PC-9 (cell line): ENCODE measurements at places on chromosomes 7 and 10.
A peak's percentile ranks its signal among the peaks of the same experiment; 100 is the strongest.

DNA sequence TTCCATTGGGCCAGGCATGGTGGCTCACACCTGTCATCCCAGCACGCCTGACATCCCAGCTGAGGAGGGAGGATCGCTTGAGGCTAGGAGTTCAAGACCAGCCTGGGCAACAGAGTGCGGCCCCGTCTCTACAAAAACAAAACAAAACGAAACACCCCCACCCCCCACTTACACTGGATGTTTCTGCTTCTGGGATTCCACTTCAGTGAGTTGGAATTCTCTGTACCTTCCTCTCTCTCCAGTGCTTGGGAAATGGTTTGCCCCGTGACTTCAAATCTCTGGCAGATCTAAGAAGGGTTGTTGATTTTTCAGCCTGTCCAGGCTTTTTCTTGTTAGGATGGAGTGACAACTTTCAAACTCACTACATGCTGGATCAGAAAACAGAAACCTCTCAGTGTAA is 106.9 kb downstream of the ANLN start:
- no peak overlapping the region for H3K27ac ChIP-seq
- H3K36me3 ChIP-seq: no peaks in the 10 kb centered on the region
- H3K4me1 ChIP-seq: no peaks in the 10 kb centered on the region
- H3K4me3 ChIP-seq: no peak overlapping the region

DNA sequence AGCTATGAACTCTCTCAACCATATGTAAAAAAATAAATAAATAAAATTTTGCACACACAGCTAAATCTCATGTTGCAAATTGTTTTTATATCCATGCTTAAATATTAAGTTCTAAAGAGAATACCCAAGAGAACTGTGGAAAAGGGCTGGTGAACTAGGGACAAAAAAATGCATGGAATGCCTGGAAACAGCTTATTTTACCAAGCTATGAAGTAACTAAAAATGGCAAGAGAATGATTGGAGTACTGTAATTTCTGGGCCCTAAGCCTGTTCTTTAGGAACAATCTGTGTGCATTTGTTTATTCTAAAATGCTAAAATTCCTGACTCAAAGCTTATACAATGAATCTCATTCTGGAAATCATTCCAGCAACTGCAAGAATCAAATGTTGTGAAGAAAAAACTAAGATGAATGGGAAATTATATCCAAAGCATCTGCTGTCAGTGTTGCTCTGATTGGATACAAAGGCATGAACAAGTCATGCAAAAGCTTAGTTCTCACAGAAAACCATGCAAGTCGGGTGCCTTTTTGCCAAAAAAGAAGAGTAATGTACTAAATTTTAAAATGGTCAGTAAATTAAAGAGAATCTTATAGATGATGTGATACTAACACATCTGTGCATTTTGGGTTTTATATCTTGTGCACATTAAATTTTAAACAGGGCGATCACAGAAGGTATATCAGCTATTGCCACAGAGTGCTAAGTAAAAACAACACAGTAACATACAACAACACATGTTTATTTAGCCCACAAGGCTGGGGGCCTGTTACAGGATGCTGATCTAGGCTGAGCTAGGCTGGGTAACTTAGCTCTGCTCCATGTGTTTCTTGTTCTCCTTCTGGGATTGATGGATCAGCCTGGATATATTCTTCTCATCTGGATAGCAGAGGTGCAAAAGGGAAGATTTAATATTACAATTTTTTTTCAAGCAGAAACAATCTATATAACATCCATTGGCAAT is 453.5 kb upstream of the SEMA3A start:
- no peak overlapping the region for H3K27ac ChIP-seq
- no peaks in the 10 kb centered on the region for H3K36me3 ChIP-seq
- H3K4me3 ChIP-seq: no peak overlapping the region

DNA sequence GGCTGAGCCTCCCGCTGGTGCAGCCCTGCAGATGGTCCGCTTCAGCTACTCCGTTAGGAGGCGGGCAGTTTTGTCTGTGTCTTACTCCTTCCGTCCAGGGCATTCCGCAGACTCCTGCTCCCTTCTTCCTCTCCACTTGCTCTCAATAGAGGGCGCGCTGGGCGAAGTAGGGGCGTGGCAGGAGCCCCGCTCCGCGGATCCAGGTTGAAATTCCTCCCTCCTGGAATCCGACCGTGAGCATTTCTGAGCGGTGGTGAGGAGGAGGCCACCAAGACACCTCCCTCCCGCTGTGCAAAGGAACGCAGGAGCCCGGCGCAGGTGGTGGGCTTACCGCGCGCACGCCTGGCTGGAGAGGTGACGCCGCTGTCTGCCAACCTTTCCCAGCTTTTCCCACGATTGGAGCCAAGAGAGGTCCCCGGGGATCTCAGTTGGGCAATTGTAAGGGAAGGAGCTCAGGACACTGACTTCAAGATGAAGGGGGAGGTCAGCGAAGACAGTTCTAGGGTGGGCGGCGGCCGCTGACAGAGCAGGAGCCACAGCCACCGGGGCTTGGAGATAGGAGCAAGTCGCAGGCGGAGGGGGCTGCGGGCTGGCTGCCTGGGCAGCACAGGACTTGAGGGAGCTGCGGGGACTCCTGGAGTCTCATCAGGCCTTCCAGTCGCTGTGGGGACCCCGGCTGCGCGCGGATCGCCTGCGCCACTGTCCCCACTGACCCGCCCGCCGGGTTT is 1011.3 kb downstream of the XPNPEP1 start:
- DNase-seq: no peak
- H3K27me3 ChIP-seq: no peaks in the 10 kb centered on the region
- no peak overlapping the region for H3K27ac ChIP-seq
- H3K36me3 ChIP-seq: no peaks in the 10 kb centered on the region
- no peaks in the 10 kb centered on the region for H3K4me1 ChIP-seq

DNA sequence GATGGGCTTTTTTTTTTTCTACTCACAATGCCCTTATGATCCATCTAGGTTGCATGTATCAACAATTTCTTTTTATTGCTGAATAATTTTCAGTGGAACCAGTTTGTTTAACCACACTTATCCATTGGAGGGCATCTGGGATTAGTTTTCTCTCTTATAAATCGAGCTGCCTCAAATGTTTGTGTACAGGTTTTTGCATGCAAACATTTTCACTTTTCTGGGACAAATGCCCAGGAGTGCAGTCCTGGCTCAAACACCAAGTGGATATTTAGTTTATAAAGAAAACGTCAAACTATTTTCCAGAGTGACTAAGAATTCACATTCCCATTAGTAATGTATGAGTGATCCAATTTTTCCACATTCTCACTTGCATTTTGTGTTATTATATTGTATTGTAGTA is 313.4 kb downstream of the CXCL12 start:
- H3K4me1 ChIP-seq: no peaks in the 10 kb centered on the region
- DNase-seq: no peak
- H3K36me3 ChIP-seq: no peaks in the 10 kb centered on the region
- H3K27ac ChIP-seq: no peak overlapping the region

DNA sequence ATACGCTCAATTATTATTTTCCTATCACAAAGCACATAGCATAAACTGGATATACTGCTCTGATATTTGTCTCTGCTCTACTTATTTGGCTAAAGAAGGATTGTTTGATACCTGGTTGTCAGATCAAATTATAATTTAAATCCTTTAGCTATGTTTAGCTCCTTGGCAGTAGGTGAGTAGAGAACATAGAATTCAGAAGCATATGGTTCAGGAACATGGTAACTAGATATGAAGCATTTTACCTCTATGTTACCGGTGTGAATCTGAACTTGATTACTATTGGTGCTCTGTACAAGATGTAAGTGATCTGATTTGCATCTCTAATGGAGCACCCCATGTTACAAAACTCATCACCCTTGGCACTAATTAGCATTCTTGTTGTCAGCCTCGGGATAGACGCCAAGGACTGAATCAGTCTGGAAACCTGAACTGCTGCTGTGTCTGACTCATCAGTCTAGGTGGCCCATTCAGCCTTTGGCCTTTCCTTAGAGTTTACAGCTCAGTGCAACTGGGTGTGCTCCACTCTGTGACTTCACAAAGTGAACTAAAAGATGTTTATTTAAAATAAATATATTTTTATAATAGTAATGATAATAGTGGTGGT is 12.3 kb upstream of the MYPN start:
- peak overlapping the region; percentile 2; the same call in 1 of the 2 replicates for H3K4me3 ChIP-seq
- H3K27ac ChIP-seq: peak overlapping the region; percentile 100
- peaks cover 73% of the 10 kb centered on the region for H3K4me1 ChIP-seq
- peaks cover 71% of the 10 kb centered on the region for H3K36me3 ChIP-seq
- DNase-seq: peak; percentile 95

- H3K4me1 ChIP-seq: no peaks in the 10 kb centered on the region
- no peaks in the 10 kb centered on the region for H3K36me3 ChIP-seq
- no peak for DNase-seq
- H3K27me3 ChIP-seq: no peaks in the 10 kb centered on the region
- H3K27ac ChIP-seq: no peak overlapping the region
- H3K4me3 ChIP-seq: no peak overlapping the region
These were observed 724.5 kb downstream of the LRMDA start for GRCh38 chr10:76155961-76156360.

- no peak overlapping the region for H3K27ac ChIP-seq
- no peak for DNase-seq
- H3K4me1 ChIP-seq: no peaks in the 10 kb centered on the region
- no peaks in the 10 kb centered on the region for H3K36me3 ChIP-seq
- peaks cover 84% of the 10 kb centered on the region for H3K27me3 ChIP-seq
These were observed 456.7 kb upstream of the FOXK1 start for GRCh38 chr7:4225361-4225771.

GRCh38 chr7:108972004-108972403 is 402.3 kb downstream of the DNAJB9 start:
- H3K27me3 ChIP-seq: no peaks in the 10 kb centered on the region
- H3K36me3 ChIP-seq: no peaks in the 10 kb centered on the region
- H3K4me1 ChIP-seq: no peaks in the 10 kb centered on the region

- H3K27ac ChIP-seq: no peak overlapping the region
- no peaks in the 10 kb centered on the region for H3K27me3 ChIP-seq
- no peak for DNase-seq
- H3K4me1 ChIP-seq: peaks cover 35% of the 10 kb centered on the region
These were observed 905 bp downstream of the ASB13 start for GRCh38 chr10:5665373-5666007.

GRCh38 chr10:52900593-52900992 is 128.0 kb upstream of the MBL2 start:
- no peak overlapping the region for H3K27ac ChIP-seq
- H3K27me3 ChIP-seq: no peaks in the 10 kb centered on the region
- H3K36me3 ChIP-seq: no peaks in the 10 kb centered on the region
- H3K4me1 ChIP-seq: no peaks in the 10 kb centered on the region
- H3K4me3 ChIP-seq: no peak overlapping the region

GRCh38 chr10:4103603-4104002 is 318.6 kb upstream of the KLF6 start:
- no peak overlapping the region for H3K4me3 ChIP-seq
- H3K4me1 ChIP-seq: no peaks in the 10 kb centered on the region
- H3K27ac ChIP-seq: no peak overlapping the region

GRCh38 chr7:22361795-22362194 is 4.8 kb upstream of the RAPGEF5 start:
- DNase-seq: peak; percentile 64
- H3K4me3 ChIP-seq: no peak overlapping the region
- no peaks in the 10 kb centered on the region for H3K27me3 ChIP-seq
- no peak overlapping the region for H3K27ac ChIP-seq

- H3K27ac ChIP-seq: no peak overlapping the region
- H3K36me3 ChIP-seq: no peaks in the 10 kb centered on the region
- DNase-seq: no peak
- H3K4me3 ChIP-seq: no peak overlapping the region
These were observed 2.4 kb downstream of the TACR2 start for GRCh38 chr10:69414036-69415018.

- no peaks in the 10 kb centered on the region for H3K27me3 ChIP-seq
- DNase-seq: no peak
- H3K4me3 ChIP-seq: no peak overlapping the region
- H3K27ac ChIP-seq: no peak overlapping the region
These were observed 85.4 kb upstream of the RHOBTB1 start for GRCh38 chr10:61029411-61029810.
